ENCODE measurements at places on chromosomes 7 and 10.

DNA sequence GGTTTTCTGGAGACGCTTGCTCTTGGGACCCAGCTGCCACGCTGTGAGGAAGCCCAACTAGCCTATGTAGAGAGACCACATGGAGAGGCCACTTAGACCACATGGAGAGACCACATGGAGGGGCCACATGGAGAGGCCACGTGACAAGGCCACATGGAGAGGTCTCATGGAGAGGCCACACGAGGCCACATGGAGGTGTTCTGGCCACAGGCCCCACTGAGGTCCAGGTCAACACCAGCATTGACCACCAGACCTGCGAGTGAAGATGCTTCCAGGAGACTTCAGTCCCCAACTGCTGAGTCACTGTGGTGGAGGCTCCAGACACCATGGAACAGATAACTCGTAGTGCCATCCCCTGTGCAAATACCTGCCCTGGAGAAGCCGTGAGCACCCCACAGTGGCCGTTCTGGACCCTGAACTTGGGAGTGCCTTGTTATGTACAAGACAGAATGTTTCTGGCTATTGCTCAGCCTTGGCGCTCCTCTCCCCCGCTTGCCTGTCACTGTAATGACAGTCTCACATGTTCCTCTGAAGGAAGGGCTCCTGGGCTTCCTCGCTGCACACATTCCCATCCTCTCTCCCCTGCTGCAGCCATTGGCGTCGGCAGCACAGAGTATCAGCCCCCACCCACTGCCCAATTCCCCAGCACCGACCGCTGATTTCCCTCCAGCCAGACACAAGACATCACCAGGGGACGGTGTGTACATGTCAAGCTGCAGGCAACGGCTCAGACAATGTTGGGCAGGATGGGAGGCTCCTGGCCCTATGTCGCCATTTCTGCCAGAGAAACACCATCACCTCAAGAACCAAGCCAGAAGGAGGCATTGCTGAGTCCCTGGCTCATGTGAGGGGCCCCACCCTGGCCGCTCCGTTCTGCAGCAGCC lies 49.0 kb upstream of the TNRC18 start:
- no peak for DNase-seq

DNA sequence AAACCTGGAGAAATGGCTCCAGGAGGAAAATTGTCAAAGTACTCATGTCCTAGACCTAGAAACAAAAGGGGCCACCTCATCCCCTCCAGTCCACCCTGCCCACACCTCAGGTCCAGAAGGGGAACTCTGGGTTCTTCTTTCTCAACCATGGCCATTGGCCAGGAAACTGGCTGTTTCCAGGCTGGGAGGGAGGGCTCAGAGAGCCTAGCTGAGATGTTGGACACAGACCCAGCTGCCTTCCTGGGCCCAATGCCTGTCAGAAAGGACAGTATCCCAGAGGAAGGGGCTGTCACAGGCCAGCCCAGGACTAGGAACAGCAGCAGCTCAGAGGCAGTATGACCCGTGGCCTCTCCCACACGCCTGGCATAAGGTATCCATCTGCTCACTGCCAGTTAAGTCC lies 9.6 kb downstream of the GRID1 start:
- DNase-seq: no peak

GRCh38 chr7:140022582-140023211 lies 40.1 kb downstream of the PARP12 start:
- DNase-seq: no peak

DNA sequence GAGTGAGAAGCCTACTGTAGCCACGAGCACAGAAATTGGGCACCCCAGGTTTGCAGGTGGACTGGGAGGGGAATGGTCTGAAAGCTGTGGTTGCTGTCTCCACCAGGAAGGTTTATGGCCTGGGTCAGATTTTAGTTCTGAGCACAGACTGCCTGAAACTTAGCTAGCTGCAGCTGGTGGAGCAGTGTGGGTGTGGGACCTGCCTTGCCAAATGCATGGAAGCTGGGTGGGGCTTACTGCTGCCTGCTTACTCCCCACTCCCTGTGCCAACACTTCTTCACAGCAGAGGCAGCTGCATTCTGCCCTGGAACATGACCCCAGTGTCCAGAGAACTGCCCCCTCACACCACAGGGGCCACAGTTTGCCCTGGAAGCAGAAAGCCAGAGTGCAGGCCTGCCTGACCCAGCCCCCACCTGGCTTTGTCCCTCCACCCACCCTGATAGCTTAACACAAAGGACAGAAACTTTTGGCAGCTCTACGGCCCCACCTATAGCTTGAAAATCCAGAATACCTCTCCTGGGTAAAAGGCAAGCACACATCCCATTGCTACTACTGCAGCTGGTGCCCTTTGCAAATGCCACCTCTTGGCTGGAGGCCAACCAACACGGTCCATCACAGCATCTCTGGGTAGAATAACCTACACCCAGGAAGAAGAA lies 281.6 kb downstream of the AGMO start:
- DNase-seq: no peak
